ENCODE measurements at places on chromosomes 2 and 18. TPM values are rescaled to one million over a fixed set of nuclear protein-coding genes. Genes with fewer than 3 reads are reported as not detected.

The IL37 gene
- not detected for total RNA-seq

The MAPK4 gene
- 4.7 TPM for total RNA-seq

The ZSCAN30 gene
- total RNA-seq = 18.8 TPM

The CYRIA gene
- total RNA-seq = 3.9 TPM

The GLI2 gene
- total RNA-seq = 6.2 TPM

The SYT4 gene
- total RNA-seq = 0.13 TPM

The TANK gene
- 29.5 TPM for total RNA-seq

- H3K4me3 ChIP-seq = no peak overlapping the region
- no peak for DNase-seq
- H3K4me1 ChIP-seq = no peaks in the 10 kb centered on the region
- no peak overlapping the region for H3K27ac ChIP-seq
- no peaks in the 10 kb centered on the region for H3K27me3 ChIP-seq
- peaks cover 9% of the 10 kb centered on the region for H3K36me3 ChIP-seq
These were observed 119.6 kb upstream of the BOD1L2 start for GRCh38 chr18:57027190-57027708.

GRCh38 chr2:45964223-45964841, 312.9 kb downstream of the PRKCE start:
- peaks cover 4% of the 10 kb centered on the region for H3K27me3 ChIP-seq
- H3K27ac ChIP-seq = no peak overlapping the region
- H3K4me1 ChIP-seq = peaks cover 23% of the 10 kb centered on the region
- no peak overlapping the region for H3K4me3 ChIP-seq

DNA sequence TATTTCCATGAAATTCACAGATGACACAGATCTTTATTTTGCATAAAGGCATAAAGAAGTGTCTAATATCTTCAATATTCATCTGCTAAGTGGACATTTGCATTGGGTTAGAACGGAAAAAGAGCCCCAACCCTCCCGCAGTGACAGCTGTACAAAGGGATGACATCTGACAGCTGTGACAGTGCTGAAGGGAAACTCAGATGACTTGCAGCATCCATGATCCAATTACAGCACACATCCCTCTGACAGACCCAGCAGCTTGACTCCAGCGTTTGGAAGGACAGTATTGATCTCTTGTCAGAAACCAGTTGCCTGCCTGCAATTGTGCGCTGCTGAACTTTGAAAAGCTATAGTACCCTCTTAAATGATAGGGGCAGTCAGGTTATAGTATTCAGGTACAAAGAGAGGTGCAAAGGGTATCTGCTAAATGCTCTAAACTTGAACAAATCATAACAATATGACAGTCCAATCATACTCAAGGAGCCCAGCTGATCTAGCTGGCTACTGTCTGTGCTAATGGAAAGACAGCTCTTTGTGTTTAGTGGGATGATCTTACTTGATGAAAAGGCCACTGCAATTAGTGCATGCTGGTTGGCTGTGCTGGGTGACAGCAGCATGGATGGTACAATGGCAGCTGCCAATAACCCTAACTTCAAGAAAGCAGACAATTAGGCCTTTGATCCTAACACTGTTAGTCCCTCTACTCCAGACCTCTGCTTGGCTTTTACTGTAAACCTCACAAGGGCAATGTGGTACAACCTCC, 599.2 kb downstream of the NR4A2 start:
- H3K27me3 ChIP-seq = no peaks in the 10 kb centered on the region
- H3K27ac ChIP-seq = peak overlapping the region; percentile 31
- H3K36me3 ChIP-seq = no peaks in the 10 kb centered on the region
- H3K4me3 ChIP-seq = no peak overlapping the region

- H3K36me3 ChIP-seq = no peaks in the 10 kb centered on the region
- DNase-seq = no peak
- H3K27ac ChIP-seq = peak overlapping the region; percentile 47
These were observed 219.1 kb downstream of the TRIB2 start for GRCh38 chr2:12935796-12936195.

GRCh38 chr2:158011055-158011771, 90.5 kb upstream of the UPP2 start:
- no peaks in the 10 kb centered on the region for H3K27me3 ChIP-seq
- no peak overlapping the region for H3K4me3 ChIP-seq
- H3K27ac ChIP-seq = no peak overlapping the region
- H3K36me3 ChIP-seq = no peaks in the 10 kb centered on the region

- no peaks in the 10 kb centered on the region for H3K27me3 ChIP-seq
- no peaks in the 10 kb centered on the region for H3K4me1 ChIP-seq
- H3K4me3 ChIP-seq = no peak overlapping the region
- H3K27ac ChIP-seq = no peak overlapping the region
These were observed 123.4 kb downstream of the GULP1 start for GRCh38 chr2:188414869-188415753.

- DNase-seq = peak; percentile 91
- H3K27me3 ChIP-seq = no peaks in the 10 kb centered on the region
- no peak overlapping the region for H3K27ac ChIP-seq
- H3K4me1 ChIP-seq = no peaks in the 10 kb centered on the region
- H3K4me3 ChIP-seq = no peak overlapping the region
- H3K36me3 ChIP-seq = no peaks in the 10 kb centered on the region
These were observed 1855.7 kb upstream of the CELF4 start for GRCh38 chr18:39421276-39421675.

GRCh38 chr2:190950566-190950991, 63.4 kb downstream of the STAT1 start:
- H3K4me3 ChIP-seq = no peak overlapping the region
- no peak overlapping the region for H3K27ac ChIP-seq
- DNase-seq = no peak
- peaks cover 8% of the 10 kb centered on the region for H3K4me1 ChIP-seq
- no peaks in the 10 kb centered on the region for H3K36me3 ChIP-seq

DNA sequence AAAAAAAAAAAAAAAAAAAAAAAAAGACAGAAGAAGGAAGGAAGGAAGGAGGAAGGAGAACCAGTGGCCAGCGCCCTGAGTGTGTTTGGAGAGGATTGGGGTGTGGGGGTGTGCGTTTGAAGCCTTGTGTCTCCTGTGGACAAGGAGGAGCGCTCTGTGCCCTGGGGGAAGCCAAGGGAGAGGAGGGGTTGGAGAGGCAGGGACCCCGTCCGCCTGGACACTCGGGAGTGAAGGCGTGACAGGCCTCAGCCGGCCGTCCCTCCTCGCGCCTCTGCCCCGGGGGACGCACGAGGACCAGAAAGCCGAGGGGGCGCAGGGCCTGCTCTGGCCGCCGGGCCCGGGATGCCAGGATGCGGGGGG, 44.9 kb downstream of the SERTAD2 start:
- peak overlapping the region; percentile 31 for H3K4me3 ChIP-seq
- no peaks in the 10 kb centered on the region for H3K36me3 ChIP-seq
- peaks cover 39% of the 10 kb centered on the region for H3K4me1 ChIP-seq
- DNase-seq = no peak
- H3K27me3 ChIP-seq = peaks cover 2% of the 10 kb centered on the region
- peak overlapping the region; percentile 42 for H3K27ac ChIP-seq

- H3K36me3 ChIP-seq = no peaks in the 10 kb centered on the region
- DNase-seq = peak; percentile 69
- no peak overlapping the region for H3K27ac ChIP-seq
- no peaks in the 10 kb centered on the region for H3K27me3 ChIP-seq
- H3K4me3 ChIP-seq = no peak overlapping the region
- peaks cover 3% of the 10 kb centered on the region for H3K4me1 ChIP-seq
These were observed 84.6 kb downstream of the PLCL1 start for GRCh38 chr2:197889041-197889440.

DNA sequence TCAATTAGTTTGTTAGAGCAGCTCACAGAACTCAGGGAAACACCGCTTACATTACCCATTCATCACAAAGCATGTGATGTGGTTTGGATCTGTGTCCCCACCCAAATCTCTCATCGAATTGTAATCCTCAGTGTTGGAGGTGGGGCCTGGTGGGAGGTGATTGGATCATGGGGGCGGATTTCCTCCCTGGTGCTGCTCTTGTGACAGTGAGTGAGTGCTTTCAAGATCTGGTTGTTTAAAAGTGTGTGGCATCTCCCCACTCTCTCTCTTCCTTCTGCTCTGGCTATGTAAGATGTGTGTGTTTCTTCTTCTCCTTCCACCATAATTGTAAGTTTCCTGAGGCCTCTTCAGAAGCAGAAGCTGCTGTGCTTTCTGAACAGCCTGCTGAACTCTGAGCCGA, 63.5 kb upstream of the AGPS start:
- H3K27me3 ChIP-seq = no peaks in the 10 kb centered on the region
- no peak overlapping the region for H3K27ac ChIP-seq
- H3K36me3 ChIP-seq = no peaks in the 10 kb centered on the region
- no peak for DNase-seq
